ENCODE measurements at places on chromosomes 4 and X.

GRCh38 chr4:124337874-124338273 is 374.7 kb downstream of the ANKRD50 start:
- DNase-seq: no peak

GRCh38 chrX:7828594-7828993 is 14.4 kb upstream of the VCX start:
- DNase-seq: no peak

DNA sequence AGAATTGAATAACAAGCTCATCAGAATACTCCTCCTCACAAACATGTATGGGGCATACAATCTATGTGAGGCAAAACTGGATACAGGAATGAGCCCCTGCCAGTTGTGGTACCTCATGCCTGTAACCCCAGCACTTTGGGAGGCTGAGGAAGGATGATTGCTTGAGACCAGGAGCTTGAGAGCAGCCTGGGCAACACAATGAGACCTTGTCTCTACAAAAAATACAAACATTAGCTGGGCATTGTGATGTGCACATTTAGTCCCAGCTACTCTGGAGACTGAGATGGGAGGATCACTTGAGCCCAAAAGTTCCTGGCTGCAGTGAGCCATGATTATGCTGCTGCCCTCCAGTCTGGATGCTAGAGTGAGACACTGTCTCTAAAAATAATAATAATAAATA is 611.0 kb downstream of the NLGN4X start:
- no peak for DNase-seq

- no peak for DNase-seq
Observed at GRCh38 chr4:44025376-44026020, 423.1 kb downstream of the KCTD8 start.

- DNase-seq: no peak
Observed at GRCh38 chrX:134733591-134733990, 75.3 kb upstream of the PLAC1 start.

DNA sequence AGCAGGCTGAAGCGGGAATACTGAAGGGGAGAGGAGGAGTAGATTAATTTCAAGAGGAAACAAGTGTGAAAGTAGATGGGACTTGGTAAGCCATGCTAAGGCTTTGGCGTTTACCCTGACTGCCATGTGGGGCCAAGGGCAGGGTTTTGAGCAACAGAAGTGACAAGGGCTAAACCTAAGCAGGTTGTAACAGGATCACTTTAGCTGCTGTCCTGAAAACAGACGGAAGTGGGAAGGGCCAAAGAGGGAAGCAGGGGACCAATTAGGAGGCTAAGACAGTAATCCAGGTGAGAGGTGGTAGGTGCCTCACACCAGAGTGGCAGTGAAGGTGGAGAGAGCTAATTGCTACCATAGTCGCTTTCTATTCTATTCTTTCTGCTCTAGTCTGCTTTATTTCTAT is 166.5 kb downstream of the PJA1 start:
- no peak for DNase-seq

GRCh38 chr4:173119818-173120217 is 48.8 kb upstream of the GALNT7 start:
- DNase-seq: no peak
